ENCODE measurements at places on chromosomes 4 and X.

DNA sequence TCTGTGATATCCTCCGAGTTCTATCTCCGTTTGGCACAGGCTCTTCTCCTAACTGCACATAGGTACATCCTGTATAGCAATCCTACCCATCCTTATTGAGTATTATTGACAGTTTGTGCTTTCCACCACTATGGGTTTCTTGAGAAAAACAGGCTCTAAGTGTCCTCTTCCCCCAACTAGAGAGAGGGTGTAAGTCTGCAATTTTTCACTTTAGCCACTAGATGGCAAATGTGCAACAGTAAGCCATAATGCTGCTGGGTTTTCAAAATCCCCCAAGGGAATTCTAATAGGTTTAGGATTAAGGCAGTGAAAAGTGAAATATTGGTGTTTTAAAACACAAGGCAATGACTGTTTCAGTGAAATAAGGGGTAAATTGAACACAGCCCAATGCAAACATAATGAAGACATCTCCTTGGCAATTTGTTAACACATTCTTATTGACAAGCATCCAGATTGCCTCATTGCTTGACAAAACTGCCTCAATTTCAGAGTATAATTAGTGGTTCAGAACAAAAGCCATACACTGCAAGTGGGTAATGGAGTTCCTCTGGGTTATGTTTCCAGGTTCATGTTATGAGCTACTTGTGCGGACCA is 239.0 kb upstream of the HTR2C start:
- no peak overlapping the region for H3K27ac ChIP-seq
- no peak overlapping the region for H3K4me3 ChIP-seq
- H3K4me1 ChIP-seq, result no peaks in the 10 kb centered on the region
- H3K36me3 ChIP-seq, result no peaks in the 10 kb centered on the region

DNA sequence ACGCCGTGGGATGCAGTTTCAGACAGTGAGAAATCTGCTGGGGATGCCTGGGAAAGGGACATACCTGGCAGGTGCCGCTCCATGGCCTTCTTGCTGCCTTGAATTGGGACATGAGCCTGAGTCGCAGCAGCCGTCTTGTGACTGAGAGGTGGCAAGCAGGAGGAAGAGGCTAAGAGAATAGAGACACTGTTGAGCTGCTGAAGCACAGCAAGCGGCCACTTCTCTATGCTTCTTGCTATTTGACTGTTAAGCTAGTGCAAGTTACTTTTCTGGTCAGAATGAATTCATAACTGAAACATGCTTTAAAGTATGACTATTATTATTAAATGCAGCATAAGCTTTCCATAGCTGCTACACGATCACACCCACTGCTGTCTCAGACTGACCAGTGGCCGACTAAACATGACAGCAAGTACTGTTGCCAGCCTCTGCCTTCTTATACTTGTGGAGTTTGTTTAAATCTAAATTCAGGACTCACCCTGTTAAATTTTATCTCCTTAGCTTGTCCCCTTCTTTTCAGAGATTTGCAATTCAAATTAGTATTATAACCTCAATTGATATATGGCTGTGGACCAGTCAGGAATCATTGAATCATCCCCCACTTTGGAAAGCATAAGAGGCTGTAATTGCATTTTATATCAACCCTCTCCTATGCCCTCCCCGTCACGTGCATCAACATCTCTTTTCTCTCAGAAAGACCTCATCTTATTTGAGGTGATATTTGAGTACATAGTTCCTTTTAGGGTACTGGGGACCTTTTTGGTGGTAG is 24.8 kb upstream of the ACSL1 start:
- no peak for DNase-seq
- no peak overlapping the region for H3K27ac ChIP-seq
- peaks cover 2% of the 10 kb centered on the region for H3K4me1 ChIP-seq
- no peak overlapping the region for H3K4me3 ChIP-seq
- H3K27me3 ChIP-seq, result peaks cover 24% of the 10 kb centered on the region

DNA sequence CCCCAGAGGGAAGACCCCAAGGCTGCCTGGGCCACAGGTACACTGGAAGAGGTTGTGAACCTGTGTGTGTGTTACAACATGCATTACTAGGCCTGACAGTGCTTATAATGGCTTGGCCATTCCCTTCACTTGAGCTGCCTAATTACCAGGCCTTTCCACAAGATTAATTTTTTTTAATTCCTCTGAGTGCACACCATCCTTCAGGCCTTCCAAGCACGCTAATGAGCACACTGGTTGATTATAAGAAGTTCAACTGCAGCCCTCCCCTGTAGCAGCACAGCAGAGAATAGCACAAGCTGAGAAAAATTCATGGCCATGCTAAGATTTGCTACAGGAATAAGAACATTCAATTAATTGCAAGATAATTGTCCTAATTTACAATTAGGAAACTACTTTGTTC is 2.2 kb upstream of the SUPT20HL2 start:
- peaks cover 3% of the 10 kb centered on the region for H3K27me3 ChIP-seq
- no peaks in the 10 kb centered on the region for H3K36me3 ChIP-seq
- H3K27ac ChIP-seq, result no peak overlapping the region
- DNase-seq, result no peak
- no peak overlapping the region for H3K4me3 ChIP-seq

DNA sequence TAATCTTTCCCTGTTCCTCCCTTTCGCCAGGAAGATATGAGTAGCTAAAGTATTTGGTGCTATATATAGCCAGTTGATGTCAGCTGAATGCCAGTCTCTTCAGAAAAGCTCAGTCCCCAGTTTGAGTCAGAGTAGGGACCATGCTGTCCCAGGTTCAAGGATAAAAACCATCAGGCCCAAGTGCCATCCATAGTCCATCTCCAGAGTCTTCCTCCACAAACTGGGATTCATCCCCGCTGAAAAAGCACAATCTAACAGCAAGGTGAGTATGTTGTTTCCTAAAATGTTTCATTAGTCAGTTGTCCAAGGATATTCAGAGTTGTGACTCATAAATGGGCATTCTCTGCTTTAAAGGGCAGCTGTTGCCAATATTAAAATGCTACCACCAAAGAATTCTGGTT is at the start of gene MYOZ2:
Gene MYOZ2, plus strand, starts transcription at position 112 of the 401 bp plus-strand sequence. CDS start 694 bp downstream, outside the sequence.
- H3K36me3 ChIP-seq, result no peaks in the 10 kb centered on the region
- no peak for DNase-seq
- no peak within 1 kb of the TSS for H3K27ac ChIP-seq
- H3K27me3 ChIP-seq, result no peaks in the 10 kb centered on the region
- H3K4me3 ChIP-seq, result no peak within 1 kb of the TSS
- peaks cover 41% of the 10 kb centered on the region for H3K4me1 ChIP-seq

DNA sequence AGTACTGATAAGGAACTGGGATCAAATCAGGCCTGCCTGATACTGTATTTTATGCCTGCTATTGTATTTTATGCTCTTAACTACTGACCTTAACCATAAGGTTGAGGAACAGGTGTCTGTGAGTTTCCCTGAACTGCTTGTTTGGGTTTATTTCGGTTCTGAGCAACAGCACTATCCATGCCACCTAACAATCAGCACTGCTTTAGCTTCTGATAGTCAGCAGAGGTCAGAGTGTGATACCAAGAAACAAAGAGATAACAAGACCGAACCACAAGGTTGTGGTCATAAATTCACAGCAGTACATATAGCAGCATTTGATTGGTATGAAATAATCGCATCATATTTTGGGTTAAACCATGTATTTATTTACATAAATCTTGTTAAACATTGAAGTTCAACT is 362.2 kb downstream of the FGF13 start:
- no peak for DNase-seq
- H3K36me3 ChIP-seq, result no peaks in the 10 kb centered on the region
- no peak overlapping the region for H3K4me3 ChIP-seq
- no peaks in the 10 kb centered on the region for H3K27me3 ChIP-seq
- peaks cover 3% of the 10 kb centered on the region for H3K4me1 ChIP-seq
- no peak overlapping the region for H3K27ac ChIP-seq

DNA sequence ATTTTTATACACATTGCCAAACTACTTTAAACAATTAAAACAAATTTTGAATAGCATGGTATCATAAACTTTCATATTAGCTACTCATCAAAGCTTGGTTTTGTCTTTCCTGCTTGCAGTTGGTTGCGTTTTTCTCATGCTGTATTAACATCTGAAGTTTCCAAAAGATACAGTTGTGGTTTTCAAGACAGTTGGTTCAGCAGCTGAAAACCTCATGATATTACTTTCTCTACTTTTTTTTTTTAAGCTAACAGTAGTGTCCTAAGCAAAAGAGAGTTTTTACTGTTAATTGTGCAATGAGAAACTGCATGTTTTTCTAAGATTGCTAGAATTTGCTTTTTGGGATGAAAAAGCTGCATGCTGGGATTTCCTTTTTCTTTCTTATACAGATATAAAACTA is 15.2 kb downstream of the RUFY3 start:
- H3K4me1 ChIP-seq, result peaks cover 25% of the 10 kb centered on the region
- H3K36me3 ChIP-seq, result peaks cover 3% of the 10 kb centered on the region
- H3K4me3 ChIP-seq, result no peak overlapping the region
- no peaks in the 10 kb centered on the region for H3K27me3 ChIP-seq

DNA sequence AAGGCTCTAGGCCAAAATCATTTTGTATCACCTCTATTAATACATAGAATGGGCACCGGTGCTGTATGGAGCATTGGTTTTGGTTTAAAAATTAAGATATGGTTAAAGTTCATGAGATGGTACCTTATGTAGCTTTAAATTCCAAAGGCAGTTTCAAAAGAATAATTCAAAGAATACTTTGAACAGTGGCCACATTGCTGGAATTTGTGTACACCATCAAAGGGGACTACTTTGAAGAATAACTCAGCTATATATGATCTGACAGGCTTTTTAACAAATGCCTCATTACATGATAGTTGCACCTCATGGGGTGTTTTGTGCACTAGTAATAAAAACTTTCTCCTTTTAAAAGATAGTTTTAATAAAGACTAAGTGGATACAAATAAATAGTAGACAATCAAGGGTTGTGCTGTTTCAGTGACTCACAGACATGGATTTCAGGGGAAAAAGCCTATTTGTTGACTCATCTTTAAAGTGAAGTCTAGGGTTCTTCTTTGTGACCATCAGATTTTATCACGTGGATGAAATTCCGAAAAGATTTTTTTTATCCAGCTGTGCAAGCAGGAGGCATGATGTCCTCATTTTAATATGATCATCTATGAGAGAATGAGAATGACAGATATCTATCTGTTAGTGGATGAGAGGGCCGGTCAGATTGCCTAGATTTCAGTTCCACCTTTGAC is 12.8 kb downstream of the MTM1 start:
- H3K4me3 ChIP-seq, result no peak overlapping the region
- peaks cover 2% of the 10 kb centered on the region for H3K36me3 ChIP-seq
- no peak for DNase-seq
- H3K4me1 ChIP-seq, result no peaks in the 10 kb centered on the region
- H3K27ac ChIP-seq, result no peak overlapping the region

Measured in progenitor cell of endocrine pancreas (in vitro differentiated cells).